Articular chondrocyte of knee joint (primary cell): ENCODE measurements at places on chromosomes 6 and 20. TPM values are rescaled to one million over a fixed set of nuclear protein-coding genes. Genes with fewer than 3 reads are reported as not detected.

FOXS1 gene
- total RNA-seq: not detected in 2 replicates

PBOV1 gene
- not detected in 2 replicates for total RNA-seq

GSTA4 gene
- total RNA-seq: 69.4 and 69.5 TPM in 2 replicates

NFATC2 gene
- 1.1 and 2.4 TPM in 2 replicates for total RNA-seq

CLVS2 gene
- 0.11 and 0.13 TPM in 2 replicates for total RNA-seq

BTNL2 gene
- total RNA-seq: not detected in 2 replicates

IRF4 gene
- 0.11 and 0.26 TPM in 2 replicates for total RNA-seq

CTCFL gene
- not detected in 2 replicates for total RNA-seq

PPP1R3G gene
- 2.1 and 2.2 TPM in 2 replicates for total RNA-seq

CAP2 gene
- total RNA-seq: 18.5 and 23.0 TPM in 2 replicates

TFAP2D gene
- not detected in 2 replicates for total RNA-seq
